ENCODE measurements at places on chromosomes 7 and 10.

DNA sequence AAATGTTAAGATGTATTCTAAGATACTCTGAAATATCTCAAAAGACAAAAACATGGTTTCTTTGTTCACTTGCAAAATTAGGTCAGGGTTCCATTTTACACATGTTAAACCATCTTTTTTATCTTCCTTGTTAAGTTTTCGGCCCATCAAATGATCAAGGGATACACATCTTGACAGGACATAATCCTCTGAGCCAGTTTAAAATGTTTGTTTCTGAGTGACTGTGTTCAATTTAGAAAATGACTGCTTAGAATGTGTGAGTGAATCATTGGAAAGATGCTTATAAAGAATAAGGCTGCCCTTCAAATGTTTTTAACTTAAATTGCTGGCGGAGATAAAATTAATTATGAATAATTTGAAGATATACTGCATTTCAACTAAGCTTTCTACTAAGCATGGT is 95.9 kb upstream of the SLC26A5 start:
- DNase-seq, result no peak

- peak; percentile 59 for DNase-seq
Observed at GRCh38 chr7:158614700-158615099, 27.1 kb upstream of the PTPRN2 start.

GRCh38 chr10:59675812-59676211 is 33.8 kb downstream of the SLC16A9 start:
- DNase-seq, result no peak

GRCh38 chr10:114560144-114560543 is 97.9 kb downstream of the ABLIM1 start:
- DNase-seq, result no peak

GRCh38 chr10:59905066-59905730 is 1.2 kb downstream of the CCDC6 start:
- peak; percentile 51 for DNase-seq

GRCh38 chr7:75639071-75639885 is 99.5 kb downstream of the HIP1 start:
- DNase-seq, result peak; percentile 74

DNA sequence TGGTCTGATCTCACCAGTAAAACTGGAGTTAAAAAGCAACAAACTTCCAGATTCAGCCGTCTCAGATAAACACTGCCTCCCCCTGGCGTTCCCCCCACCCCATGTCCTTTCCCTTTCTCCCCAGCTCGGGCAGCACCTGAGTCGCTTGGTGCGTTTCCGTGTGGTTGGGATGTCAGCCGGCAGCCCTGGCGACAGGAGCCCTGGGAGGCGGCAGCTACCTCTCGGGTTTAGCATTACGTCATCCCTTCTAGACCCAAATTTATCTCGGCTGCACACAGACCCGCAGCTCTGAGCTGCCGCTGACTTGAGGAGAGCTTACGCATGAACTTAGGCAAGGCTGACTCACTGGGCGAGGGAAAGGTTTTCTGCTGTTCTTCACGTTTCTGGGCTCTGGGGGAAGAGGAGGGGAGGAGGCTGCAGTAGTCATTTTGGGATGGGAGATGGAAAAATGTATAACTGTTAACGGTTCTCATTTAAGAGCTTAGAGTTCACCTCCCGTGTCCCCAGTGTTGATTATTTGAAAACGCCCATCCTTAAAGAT is 14.4 kb downstream of the MXI1 start:
- peak; percentile 93 for DNase-seq

DNA sequence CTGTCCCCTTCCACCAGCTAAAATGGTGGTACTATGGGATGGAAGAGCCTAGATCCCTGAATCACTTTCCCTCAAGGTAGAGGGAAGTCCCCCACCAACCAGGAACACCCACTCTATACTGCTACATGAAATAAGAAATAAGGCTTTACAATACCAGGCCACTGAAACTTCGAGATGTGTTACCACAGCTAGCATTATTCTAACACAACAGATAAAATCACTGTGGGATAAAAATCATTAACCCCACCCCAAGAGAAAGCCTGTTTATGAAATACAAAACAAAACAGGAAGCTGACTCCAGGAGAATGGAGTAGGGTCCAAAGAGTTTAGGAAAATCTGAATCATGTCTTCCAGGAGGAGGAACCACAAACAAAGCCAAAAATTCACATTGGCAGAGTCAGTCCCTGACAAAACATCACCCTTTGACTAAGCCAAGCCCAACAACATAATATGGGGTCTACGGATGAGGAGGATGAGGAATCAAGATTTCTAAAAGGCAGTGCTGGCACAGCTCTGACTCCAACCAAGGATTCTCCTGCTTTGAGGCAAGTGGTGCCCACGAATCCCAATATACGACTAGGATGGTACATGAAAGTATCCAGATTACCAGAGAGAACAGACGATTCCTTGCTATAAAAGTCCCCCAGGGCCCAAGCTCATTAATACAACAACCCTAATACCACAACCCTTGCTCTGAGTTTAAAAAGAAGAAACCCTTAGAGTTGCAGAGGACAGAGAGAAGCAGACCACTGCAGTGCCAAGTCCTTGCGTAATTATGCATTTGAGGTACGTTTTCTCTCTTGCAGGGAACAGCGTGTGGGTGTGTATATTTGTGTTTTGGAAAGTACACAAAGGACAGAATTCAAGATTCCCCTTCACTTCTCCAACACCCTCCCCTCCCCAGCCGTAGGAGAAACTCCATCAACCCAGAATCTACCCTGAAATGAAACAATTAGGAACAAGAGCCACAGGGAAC is 23.7 kb downstream of the XPNPEP1 start:
- DNase-seq, result peak; percentile 67

DNA sequence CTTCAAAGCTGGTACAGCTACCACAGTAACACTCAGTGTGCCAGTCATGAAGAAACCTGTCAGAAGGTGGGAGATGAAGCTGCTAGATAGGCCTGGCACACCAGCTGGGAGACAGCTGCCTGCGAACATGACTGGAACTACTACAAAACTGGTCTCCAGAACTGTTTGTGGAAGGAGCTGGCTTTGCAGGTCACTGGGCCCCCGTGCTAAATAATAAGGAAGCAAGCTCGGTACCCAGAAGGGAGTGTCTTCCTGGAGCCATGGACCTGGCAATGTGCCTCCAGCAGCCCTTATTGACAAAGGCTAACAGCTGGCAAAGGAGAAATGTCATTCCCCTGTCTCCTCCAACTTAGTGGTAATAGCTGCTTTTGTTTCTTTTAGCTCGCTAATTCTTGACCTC is 1217.6 kb upstream of the LRRN3 start:
- no peak for DNase-seq

DNA sequence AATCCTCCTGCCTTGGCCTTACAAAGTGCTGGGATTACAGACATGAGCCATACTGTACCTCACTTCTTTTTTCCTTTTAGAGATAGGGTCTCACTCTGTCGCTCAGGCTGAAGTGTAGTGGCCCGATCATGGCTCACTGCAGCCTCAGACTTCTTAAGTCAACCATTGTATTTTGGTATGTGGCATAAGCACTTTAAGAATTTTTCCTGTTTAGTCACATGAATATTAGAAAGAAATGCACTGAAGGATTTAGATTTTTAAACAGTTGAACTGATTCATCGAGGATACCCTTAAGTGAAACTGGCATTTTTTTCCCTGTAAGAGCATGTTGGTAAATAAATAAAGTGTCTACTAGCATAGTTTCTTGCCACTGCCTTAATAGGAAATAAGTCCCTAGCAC is 319.3 kb upstream of the CACNA2D1 start:
- no peak for DNase-seq

GRCh38 chr7:20241194-20241910 is 24.2 kb upstream of the MACC1 start:
- peak; percentile 95 for DNase-seq

- no peak for DNase-seq
Observed at GRCh38 chr10:99304862-99305229, 24.3 kb upstream of the CNNM1 start.

DNA sequence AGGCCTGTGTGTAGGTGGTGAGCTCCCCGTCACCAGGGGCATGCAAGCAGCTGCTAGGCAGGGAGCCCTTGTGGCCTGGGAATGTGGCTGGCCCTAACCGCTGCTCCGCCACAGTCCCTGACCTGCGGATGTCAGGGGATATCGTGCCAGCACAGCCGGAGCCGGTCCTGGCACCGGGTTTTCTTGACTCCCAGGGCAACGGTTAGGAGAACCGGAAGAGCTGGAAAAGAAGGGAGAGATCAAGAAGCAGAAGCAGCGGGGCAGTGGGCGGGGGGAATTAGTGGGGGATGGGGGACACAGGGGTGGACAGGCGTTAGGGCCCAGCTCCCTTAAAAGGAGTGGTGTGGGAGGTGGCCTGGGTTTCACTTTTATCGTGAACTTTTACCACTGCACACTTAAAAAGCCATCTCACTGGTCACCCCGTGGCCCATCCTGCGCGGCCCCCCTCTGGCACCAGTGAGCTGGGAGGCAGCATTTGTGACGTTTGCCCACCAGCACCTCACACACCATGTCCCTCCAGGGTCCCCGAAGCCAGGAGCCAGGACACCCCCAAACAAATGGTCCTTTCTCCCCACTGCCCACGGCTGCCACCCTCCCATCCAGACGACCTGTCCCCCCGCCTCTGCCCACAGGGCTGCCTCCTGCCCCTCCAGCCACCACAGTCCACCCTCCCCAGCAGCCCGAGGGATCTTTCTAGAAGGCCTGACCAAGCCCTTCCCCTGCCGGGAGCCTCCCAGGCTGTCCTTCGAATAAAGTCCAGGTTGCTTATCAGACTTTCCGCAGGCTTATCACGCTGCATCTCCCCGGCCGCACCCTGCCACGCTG is 1.8 kb upstream of the MICALL2 start:
- peak; percentile 39 for DNase-seq

DNA sequence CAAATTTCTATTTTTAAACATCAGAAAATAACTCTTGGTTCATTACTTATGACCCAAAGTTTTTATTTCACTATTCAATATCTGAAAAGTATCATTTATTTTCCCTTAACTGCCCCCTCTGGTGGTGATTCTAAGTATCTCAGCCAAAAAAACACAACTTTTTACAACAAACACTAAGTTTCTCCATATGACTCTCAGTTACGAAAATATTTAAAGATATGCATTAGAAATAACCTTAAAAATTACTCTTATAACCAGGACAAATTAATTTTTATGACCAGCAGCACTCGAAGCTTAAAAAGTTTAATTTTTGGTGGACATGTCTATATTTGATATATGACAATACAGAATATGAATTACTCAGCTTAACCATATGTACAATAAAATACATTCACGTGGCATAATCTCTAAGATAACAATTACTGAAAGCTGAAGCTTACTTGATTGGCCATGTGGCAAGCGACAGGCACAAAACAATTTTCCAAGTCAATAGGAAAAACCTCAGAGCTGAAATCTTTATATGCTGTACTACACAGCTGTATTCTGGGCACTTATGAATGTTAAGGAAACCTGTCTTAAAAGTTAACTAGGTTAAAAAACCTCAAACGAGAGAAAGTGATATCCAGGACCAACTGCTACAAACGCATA is 2.3 kb downstream of the HNRNPA2B1 start:
- peak; percentile 49 for DNase-seq

DNA sequence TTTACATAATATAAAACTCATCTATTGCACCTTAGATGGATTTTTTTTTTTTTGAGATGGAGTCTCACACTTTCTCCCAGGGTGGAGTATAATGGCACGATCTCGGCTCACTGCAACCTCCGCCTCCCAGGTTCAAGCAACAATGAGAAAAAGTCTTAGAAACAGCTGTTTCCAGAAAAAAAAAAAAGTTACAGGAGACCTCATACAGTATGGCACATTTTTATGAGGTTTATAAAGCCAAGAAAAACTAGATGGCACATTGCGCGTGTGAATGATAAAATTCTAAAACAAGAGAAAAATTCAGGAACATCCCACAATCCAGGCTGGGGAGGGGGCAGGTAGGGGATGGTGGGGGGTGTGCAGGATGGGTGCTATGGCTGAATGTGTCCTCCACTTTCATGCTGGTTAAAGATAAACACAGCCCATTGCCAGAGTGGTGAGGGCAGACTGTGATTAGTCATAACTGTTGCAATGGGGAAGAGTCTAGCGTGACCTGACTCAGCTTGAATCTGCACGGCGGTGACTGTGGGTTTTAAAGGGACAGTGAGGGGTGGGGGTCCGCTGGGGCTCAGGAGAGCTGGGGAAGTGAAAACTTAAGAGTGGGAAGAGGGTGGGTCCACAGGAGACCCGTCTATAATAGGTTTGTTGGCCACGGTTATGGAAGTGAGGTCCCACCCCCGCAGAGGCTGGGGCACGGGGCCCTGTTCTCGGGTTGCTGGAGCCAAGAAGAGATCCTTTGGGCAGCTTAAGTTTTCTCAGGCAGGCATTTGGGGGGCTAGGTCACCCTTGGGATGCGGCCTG is 11.9 kb upstream of the LRRC27 start:
- DNase-seq, result peak; percentile 86

GRCh38 chr10:44968091-44968490 is 8.5 kb downstream of the RASSF4 start:
- DNase-seq, result no peak

GRCh38 chr10:23399701-23400144 is 39.2 kb upstream of the OTUD1 start:
- peak; percentile 49 for DNase-seq

GRCh38 chr10:42367532-42368230 is 270.7 kb downstream of the ZNF33B start:
- peak; percentile 55 for DNase-seq

DNA sequence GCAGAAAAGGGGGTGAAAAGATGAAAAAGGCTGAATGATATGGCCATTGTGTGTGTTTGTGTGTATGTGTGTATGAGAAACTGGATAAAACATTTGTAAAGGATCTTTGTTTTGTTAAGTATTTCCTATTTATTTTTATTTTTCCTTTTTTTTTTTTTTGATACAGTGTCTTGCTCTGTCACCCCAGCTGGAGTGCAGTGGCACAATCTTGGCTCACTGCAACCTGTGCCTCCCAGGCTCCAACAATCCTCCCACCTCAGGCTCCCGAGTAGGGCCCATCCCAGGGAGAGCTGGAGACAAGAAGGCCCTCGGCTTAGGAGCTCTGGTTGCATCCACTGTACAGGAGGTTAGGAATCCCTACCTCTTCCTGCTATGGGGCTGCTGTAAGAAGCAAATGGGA is 6.9 kb upstream of the CALML5 start:
- DNase-seq, result no peak

DNA sequence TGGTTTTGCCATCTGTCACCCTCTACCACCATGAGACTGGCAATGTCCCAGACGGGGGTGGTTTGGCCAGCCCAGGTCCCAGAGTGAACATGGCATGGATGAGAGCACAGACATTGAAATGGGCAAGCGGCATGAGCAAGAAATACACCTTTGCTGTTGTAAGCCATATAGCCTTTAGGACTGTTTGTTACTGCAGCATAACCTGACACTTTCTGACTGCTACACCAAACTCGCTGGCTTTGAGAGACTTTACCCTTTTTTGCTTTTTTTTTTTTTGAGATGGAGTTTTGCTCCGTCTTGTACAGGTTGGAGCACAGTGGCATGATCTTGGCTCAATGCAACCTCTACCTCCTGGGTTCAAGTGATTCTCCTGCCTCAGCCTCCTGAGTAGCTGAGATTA is 5.2 kb upstream of the MUC3A start:
- no peak for DNase-seq

DNA sequence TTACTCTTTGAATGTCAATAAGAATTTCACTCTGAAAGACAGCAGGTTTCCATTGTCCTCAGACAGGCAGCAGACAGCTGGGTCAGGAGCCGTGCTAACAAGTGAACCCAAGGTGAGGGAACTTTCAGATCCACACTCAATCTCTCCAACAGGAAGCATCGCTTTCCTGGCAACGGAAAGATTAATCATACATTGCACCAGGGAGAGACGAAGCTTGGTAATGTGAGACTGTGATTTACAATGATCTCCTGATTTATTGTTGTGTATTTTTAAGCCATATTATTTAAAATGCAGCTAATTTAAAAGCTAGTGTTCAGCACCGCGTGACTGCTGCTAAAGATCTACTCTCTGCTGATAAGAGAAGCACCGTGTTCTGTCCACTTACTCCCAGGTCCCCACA is 17.5 kb upstream of the NOM1 start:
- no peak for DNase-seq

GRCh38 chr10:97685395-97685958 is 1.6 kb downstream of the AVPI1 start:
- no peak for DNase-seq
